Stimulated activated naive CD8-positive, alpha-beta T cell treated with anti-CD3 and anti-CD28 coated beads, Interleukin-15, Interleukin-2, amounts not matched to agents 100 U/mL and 50 U/mL, for 24 hours (primary cell): ENCODE measurements at places on chromosomes 3 and 15.

GRCh38 chr3:23019596-23020300, 183.4 kb upstream of the UBE2E2 start:
- no peak for DNase-seq

DNA sequence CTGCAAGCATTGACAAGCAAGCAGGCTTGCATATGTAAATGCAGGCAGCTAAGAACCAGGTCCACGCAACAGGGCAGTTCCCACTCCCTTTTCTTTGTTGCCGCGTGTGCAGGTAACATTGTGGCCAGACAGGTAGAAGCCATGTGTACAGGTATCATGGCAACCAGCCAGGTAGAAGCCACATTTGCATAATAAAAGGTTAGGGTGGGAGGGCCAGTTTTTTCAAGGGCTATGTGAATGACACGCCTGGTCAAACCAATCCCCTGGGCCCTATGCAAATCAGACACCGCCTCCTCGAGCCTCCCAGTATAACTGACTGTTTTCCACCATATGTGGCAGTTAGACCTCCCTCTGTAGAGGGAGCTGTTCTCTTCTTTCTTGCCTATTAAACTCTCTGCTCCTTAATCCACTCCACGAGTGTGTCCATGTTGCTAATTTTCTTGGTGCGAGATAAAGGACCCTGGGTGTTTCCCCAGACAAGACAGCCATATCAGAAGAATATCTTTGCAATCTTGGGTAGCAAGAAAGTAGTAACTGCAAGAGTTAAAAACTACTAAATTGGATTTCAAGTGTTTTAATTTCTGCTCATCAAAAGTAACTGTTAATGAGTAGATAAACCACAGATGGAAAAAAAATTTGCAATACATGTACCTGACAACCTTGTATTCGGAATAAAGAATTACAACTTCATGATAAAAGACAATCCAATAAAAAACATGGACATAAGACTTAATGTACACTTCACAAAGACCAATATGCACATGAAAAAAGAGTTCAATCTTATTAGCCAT, 21.8 kb downstream of the PCOLCE2 start:
- no peak for DNase-seq

GRCh38 chr3:63355809-63356208, 77.7 kb downstream of the SYNPR start:
- no peak for DNase-seq

- no peak for DNase-seq
Measured at GRCh38 chr3:127760791-127761440, 61.4 kb downstream of the MGLL start.

DNA sequence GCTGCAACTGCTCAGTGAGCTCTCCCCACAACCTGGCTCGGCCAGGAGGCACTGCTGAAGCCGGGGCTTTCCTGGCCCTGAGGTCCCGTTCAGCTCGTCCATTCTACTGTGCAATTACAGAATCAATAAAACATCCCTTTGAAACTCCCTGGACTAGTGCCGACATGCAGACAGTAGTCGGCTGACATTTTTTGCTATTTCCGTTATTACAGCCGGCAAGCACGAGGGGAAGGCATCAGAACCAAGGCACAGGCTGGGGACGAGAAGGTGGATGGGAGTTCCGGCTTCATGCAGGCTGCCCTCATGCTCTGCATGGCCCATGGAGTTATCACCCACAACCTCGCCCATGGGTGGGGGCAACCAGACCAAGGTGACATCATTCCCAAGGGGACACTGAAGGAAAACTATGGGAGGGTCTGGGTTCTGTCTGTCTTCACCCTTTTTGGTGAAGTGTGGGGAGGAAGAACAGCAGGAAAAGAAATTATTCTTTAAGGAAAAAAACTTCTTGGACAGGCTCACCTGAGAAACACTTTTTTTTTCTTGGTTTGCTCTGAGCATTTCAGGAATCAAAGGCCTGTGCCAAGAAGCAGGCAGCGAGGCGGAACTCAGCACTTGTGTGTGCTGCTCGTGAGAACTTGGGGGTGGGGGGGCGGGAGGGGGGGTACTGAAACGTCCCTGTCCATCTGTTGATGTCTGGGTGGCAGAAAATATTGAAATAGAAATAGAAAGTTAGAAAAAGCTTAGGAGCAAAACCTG, 154.5 kb downstream of the FOXP1 start:
- no peak for DNase-seq
